Pons (tissue), 1 donor: ENCODE measurements at places on chromosomes 5 and 9.
A peak's percentile ranks its signal among the peaks of the same experiment; 100 is the strongest.

- DNase-seq, result no peak
Measured at GRCh38 chr9:38235244-38235643, 157.3 kb upstream of the ALDH1B1 start.

DNA sequence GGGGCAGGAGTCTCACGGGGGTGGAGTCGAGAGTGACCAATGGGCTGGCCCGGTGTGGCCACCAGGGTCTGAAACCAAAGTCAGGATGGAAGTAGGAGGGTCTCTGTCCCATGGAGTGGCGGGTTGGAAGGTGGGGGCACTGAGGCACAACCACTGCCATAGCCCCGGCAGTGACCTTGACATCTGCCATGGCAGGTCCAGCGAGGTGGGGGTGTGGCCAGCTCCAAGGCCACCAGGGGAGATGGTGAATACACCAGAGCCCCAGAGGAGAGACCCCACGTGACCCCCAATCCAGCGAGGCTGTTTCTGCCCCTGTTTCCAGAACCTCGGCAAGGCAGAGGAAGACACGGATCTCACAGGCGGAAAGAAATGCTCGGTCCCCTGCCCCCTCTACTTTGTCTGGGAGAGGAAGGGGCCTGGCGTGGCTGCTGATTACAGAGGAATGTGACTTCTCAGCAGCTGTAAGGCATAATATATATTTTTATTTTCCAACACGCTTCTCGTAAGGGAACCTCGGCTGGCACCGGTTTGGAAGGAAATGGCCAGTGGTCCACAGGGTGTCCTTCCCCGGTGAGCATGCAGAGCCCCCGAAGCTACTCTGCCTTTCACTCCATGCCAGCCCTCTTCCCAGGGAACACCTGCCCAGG is 105.7 kb upstream of the SARDH start:
- no peak for DNase-seq

- no peak for DNase-seq
Measured at GRCh38 chr5:97839341-97840086, 656.5 kb upstream of the RIOK2 start.

DNA sequence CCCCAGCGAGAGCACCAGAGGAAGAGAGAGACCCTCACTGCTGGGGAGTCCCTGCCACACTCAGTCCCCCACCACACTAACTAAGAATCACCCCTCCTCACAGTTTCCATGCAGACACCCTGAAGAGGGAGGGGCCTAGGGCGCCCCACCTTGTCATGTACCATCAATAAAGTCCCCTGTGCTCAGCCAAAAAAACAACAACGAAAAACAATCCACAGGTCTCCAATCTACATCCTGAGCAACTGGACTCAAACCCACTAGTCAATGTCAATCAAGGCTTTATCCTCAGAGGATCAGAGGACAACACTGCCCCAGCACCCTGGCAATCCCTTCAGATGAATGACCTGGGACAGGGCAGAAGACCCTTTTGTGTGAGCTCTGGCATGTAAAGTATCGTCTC is 210.1 kb upstream of the MSX2 start:
- no peak for DNase-seq

- no peak for DNase-seq
Measured at GRCh38 chr5:108531367-108532128, 149.7 kb upstream of the FBXL17 start.

DNA sequence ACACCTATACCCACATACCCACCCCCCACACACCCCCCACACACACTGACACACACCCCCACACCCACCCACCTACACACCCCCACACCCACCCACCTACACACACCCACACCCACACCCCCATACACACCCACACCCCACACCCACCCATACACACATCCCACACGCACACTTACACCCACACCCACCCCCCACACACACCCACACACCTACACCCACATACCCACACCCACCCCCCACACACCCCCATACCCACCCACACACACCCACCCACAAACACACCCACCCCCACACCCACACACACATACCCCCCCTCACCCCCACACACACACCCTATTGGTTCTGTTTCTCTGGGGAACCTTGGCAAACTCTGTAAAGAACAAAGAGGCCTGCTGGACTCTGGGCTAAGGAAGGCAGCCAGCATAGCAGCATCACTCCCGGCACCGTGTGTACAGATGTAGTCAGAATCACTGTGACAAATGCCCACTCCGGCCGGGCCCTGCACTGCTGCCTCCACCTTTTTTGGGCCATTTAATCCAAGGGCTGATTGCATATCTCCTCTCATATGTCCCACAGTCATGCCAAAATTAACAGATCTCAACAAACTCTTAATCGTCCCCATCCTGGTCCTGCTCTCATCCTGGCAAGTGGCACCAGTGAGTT is 42.3 kb downstream of the COL23A1 start:
- peak; percentile 5 for DNase-seq

DNA sequence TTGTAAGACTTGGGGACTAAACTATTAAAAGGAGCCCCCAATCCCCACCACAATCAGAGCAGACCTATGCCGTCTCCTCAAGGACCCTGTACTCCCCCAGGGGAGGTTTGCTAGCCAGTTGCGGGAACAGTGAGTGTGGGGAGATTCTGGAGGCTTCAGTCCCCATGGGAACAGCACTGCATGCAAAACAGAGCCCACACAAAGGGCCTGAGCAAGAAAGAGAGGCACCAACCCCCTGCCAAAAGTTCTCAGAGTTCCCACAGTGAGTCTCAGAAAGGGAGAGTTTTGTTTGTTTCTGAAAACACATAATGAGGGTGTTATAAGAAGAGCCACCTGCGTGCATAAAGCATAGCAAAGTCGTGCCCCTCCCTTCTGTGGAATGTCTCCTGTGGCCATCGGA is 56.6 kb downstream of the CFAP90 start:
- peak; percentile 36 for DNase-seq

DNA sequence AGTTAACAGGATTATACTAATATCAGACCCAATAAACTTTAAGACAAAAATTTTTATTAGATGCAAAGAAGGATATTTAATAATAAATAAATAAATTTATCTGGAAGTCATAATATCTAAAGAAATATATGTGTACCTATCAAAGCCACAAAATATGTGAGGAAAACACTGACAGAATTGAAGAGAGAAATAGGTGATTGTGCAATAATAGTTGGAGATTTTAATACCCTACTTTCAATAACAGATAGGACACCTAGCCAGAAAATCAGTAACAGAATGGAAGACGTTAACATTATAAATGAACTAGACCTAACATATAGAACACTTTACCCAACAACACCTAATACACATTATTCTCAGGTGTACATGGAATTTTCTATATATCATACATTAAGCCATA is 541.4 kb upstream of the SMC2 start:
- DNase-seq, result no peak

DNA sequence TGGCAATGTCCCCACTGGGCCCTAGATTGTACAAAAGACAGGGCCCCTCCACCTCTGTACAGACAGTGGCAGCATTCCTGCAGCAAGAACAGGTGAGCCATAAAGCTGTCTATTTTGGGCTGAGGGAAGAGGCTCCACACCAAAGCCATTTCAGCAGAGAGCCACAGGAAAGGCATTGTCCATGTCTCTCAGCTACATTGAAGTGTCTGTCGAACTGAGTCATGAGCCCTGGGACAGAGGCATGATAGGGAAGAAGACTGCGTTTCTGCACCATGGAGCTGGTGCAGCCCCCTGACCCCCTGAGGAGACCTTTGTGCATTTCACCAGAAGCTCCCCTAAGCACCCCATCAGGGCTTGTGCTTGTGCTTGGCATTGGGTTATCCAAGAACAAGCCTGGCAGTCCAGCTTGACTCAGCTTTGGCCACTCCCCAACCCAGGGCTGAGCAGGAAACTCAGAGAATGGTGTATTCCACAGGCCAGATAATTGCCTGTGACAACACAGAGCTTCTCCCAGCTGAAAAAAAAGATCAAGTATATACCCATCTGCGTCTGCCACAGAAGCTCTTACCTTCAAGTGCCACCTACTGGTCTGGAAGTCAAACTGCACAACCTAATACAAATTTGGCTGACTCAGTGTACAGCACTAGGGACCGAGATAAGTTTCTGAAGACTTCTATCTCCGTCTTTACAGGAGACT is 5.9 kb upstream of the FRMD3 start:
- peak; percentile 21 for DNase-seq

- no peak for DNase-seq
Measured at GRCh38 chr5:72255670-72256069, 64.4 kb downstream of the MRPS27 start.

DNA sequence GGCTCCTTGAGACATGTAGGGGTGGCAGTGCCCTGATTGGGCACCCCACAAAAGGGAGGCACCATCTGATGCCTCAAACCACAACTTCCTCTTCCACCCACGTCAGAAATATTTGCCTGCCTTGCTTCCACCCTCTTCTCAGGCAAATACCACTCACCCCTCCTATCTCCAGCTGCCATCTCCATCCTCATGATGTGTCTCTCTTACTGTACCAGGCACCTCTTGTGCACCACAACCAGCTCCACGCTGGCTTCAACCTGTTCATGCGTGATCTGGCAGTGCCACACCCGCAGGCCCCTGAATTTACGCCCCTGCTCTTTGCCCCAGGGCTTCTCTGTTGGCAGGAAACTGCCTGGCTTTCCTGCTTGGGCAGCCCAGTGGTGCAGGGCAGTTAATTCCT is 87.8 kb upstream of the HSPA9 start:
- no peak for DNase-seq
